Smooth muscle cell of the pulmonary artery (primary cell): ENCODE measurements at places on chromosomes 16 and 17. TPM values are rescaled to one million over a fixed set of nuclear protein-coding genes. Genes with fewer than 3 reads are reported as not detected.

CCL4L2 gene
- total RNA-seq, result 0.13 TPM in 1 of 2 replicates, not detected in the other

MYH1 gene
- not detected in 2 replicates for total RNA-seq

GSDMA gene
- total RNA-seq, result not detected in 2 replicates

HOXB3 gene
- 8.4 and 11.1 TPM in 2 replicates for total RNA-seq

PPY gene
- not detected in 2 replicates for total RNA-seq

MCRIP1 gene
- total RNA-seq, result 122 and 125 TPM in 2 replicates

MRPS7 gene
- 31.5 and 34.0 TPM in 2 replicates for total RNA-seq

SHISA6 gene
- total RNA-seq, result not detected in 2 replicates

SMIM36 gene
- not detected in 2 replicates for total RNA-seq

TPPP3 gene
- total RNA-seq, result 1.2 and 1.6 TPM in 2 replicates

CSH1 gene
- not detected in 2 replicates for total RNA-seq

KRTAP1-1 gene
- total RNA-seq, result not detected in 2 replicates

CES5A gene
- not detected in 2 replicates for total RNA-seq

CDK10 gene
- 32.4 and 42.5 TPM in 2 replicates for total RNA-seq

KRT33A gene
- not detected in 2 replicates for total RNA-seq

LDHD gene
- total RNA-seq, result 2.3 and 5.0 TPM in 2 replicates

CDK5R1 gene
- 0.78 and 1.2 TPM in 2 replicates for total RNA-seq

WNK4 gene
- 0.20 and 0.79 TPM in 2 replicates for total RNA-seq

HOXB5 gene
- 0.20 and 0.50 TPM in 2 replicates for total RNA-seq

EFCAB13 gene
- 5.1 and 5.3 TPM in 2 replicates for total RNA-seq

HYDIN gene
- total RNA-seq, result 0.23 and 0.46 TPM in 2 replicates

CA5A gene
- not detected in 2 replicates for total RNA-seq

KRT222 gene
- total RNA-seq, result not detected in 2 replicates

TMIGD1 gene
- total RNA-seq, result not detected in 2 replicates

SPIRE2 gene
- 0.72 and 1.1 TPM in 2 replicates for total RNA-seq

SDR42E1 gene
- under 0.01 TPM in 2 replicates for total RNA-seq

DNAH3 gene
- total RNA-seq, result not detected in 2 replicates

SKA2 gene
- total RNA-seq, result 21.9 and 41.2 TPM in 2 replicates

MEOX1 gene
- total RNA-seq, result 0.07 TPM in 1 of 2 replicates, not detected in the other

HOXB8 gene
- total RNA-seq, result 0.10 TPM in 1 of 2 replicates, not detected in the other

ABCC11 gene
- 0.26 and 0.30 TPM in 2 replicates for total RNA-seq

PYDC1 gene
- total RNA-seq, result not detected in 2 replicates

ZNF385C gene
- 0.03 TPM in 1 of 2 replicates, not detected in the other for total RNA-seq

SLC46A1 gene
- total RNA-seq, result 11.4 and 16.4 TPM in 2 replicates

SLC12A3 gene
- not detected in 2 replicates for total RNA-seq

KIF2B gene
- total RNA-seq, result not detected in 2 replicates

FBXL16 gene
- total RNA-seq, result 0.07 and 0.13 TPM in 2 replicates

RASL10B gene
- total RNA-seq, result 2.0 and 3.0 TPM in 2 replicates
